Activated T-helper 17 cell treated with anti-CD3 and anti-CD28 coated beads, Interleukin-2, amount 50 U/mL, for 72 hours (primary cell): ENCODE measurements at places on chromosomes 5 and 9. TPM values are rescaled to one million over a fixed set of nuclear protein-coding genes. Genes with fewer than 3 reads are reported as not detected.
A peak's percentile ranks its signal among the peaks of the same experiment; 100 is the strongest.

DNA sequence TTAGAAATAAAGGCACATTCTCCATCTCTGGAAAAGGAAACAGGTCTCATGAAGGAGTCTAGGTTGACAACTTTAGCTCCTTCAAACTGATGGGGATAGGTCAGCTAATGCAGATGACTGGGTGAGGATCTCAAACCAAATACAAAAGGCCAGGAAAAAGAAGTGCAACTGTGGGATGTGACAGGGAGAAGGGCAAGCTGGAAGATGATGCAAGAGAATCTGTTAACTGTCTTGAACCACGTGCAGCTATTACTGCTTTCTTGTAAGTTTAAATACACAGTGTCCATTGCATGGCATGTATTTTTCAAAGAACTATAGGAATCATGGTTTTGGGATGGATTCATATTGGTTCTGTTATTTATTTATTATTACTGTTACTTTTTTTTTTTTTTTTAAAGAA, 331.8 kb downstream of the NDUFS4 start:
- ATAC-seq = no peak

DNA sequence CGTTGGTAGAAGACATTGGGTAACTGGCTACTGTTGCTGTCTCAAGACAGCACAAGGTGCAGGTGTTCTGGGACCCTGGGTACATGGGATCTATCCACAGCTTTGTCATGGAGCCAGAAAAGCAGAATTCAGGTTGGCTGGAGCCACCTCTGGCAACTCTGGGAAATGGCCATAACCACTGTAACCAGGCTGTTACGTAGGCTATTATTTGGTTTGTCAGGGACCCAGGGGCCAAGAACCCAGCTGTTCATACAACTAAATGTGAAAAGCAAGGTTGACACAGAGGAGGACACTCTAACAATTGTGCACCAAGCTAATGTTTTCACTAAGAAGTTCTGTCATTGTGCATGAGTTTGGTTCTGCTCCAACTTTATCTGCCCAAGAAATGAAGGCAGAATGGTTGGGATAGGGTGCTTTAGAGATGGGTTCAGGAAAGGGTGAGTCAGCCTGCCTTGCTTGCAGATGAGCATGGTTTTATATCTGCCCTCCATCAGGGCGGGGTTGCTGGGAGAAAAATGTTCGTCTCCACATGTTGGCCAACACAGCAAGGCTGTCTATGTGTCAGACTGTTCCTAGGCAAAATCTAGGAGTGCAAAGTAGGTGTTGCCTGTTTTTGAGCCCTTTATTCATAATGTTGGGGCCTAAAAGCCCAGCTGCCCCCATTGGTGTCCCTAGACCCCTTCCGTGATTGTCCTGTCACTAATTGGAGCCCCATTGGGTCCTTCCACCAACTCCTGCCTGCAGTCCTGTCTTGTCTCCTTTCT, 131.3 kb upstream of the DAP start:
- ATAC-seq = no peak

DNA sequence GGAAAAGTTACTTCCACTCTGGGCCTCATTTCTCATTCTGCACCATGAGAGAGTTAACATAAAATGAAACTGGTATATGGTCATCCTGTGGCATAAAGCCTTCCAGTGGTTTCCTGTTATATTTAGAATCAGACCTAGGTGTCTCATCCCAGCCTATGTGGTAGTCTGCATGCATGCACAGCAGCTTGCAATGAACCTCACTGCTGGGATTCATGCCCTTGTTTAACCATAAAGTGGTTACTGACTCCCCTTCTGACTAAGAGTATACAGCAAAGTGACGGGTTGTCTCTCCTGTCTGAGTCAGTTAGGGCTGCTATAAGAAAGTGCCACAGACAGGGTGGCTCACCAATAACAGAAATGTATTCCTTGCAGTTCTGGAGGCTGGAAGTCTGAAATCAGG, 14.7 kb upstream of the TDRD7 start:
- peak; percentile 96 for ATAC-seq

ASTN2 gene
- total RNA-seq = 5.4 TPM

- ATAC-seq = peak; percentile 56
Observed at GRCh38 chr9:36625006-36625615, 52.4 kb downstream of the MELK start.

NPR3 gene
- 0.66 TPM for total RNA-seq

KCNV2 gene
- total RNA-seq = not detected

DNA sequence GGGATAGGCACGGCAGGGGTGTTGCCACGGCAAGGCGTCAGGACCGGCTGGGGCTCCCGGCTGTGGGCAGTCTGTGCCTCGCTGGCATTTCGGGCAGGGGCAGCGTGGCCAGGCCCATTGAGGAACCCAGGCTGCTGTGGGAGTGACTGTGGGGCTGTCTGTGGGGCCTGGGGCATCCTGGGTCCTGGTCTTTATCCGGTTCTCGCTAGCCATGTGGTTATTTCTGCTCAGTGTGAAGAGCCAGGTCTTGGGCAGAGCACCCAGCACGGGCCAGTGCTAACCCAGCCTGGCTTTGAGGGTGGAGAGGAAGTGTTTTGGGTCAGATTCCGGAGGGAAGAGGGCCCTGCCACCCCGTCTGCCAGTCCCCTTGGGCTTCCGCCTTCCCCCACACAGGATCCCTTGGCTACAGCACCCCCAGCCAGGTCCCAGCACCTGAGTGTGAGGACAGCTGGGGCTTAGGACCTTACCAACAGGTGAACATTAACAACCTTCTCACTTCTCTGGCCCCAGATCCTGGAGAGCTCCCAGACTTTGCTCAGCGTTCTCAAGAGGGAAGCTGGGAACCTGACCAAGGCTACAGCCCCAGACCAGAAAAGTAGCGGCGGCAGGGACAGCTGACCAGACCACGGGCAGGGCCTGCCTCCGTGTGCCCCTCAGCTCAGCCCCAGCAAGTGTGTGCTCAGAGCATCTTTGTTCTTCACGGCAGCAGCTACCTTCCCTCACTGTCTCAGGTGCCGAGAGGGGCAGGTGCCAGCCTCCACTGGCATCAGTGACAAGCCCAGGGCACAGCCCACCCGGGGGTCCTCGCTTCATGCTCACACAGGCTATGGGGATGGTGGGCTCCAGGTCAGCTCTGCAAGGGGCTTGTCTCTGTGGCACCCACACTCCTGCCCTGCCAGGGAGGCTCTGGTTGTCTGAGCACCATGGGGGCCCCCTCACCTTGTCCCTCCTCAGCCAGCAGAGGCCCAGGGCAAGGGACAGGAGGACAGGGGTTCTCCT, 1.1 kb downstream of the SSNA1 start:
- ATAC-seq = no peak

DNA sequence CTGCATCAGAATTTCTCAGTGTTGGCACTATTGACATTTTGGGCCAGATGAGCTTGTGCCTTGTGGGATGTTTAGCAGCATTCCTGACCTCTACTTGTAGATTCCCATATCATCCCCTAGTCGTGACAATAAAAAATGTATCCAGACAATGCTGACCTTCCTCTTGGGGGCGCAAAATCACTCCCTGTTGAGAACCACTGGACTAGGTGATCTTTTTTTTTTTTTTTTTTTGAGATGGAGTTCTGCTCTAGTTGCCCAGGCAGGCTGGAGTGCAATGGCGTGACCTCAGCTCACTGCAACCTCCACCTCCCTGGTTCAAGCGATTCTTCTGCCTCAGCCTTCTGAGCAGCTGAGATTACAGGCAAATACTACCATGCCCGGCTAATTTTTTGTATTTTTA, 22.6 kb downstream of the STXBP1 start:
- no peak for ATAC-seq

DNA sequence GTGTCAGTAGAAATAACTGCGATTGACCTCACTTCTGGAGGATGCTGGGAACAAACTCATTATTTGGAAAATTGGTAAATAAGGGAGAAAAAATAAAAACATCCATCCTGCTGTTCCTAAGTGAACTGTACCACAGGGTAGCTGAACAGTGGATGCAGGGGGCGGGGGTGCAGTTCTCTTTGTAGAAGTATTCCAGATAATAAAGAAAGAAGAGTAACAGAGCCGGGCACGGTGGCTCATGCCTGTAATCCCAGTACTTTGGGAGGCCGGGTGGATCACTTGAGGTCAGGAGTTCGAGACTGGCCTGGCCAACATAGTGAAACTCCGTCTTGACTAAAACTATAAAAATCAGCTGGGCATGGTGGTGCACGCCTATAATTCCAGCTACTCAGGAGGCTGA, 132.1 kb downstream of the COL23A1 start:
- no peak for ATAC-seq

IL33 gene
- total RNA-seq = not detected

- ATAC-seq = no peak
Observed at GRCh38 chr5:72107131-72107900, at the start of gene MAP1B. MAP1B (plus strand) TSS chr5:72107475; CDS start chr5:72107532, 57 bp downstream.

DNA sequence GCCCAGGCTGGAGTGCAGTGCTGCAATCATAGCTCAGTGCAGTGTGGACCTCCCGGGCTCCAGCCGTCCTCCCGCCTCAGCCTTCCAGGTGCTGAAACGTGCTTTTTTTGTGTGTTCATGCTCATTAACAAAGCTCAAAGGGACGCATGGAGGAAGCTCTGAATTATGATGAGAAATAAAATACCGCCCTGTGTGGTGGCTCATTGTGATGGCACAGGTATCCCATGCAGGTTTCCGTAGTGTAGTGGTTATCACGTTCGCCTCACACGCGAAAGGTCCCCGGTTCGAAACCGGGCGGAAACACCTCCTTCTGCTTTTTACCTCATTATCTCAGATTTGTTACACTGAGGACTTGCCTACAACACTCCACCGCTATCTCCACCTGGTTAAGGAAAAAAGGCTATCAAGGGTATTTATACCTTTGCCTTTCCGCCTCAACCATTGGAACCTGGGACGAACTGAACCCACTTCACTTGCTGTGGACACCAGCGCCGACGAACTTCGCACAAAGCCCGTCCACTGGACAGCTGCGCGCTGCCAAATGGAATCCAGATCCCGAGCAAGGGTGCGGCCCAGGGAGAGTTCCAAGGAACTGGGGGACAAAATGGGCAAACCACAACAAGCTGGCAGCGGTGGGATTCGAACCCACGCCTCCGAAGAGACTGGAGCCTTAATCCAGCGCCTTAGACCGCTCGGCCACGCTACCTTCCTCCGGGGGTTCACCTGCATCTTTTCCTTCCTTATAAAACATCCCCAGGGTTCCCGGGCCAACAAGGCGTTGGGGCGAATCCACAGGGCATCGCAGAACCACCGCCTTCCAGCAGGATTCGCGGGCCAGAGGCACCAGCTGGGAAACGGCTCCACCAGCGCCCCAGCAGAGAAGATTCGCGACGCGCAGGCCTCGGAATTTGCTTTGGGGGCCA, 26.3 kb downstream of the OR2V2 start:
- peak; percentile 76 for ATAC-seq

FBP1 gene
- 0.50 TPM for total RNA-seq

GRCh38 chr5:55679556-55679955, 32.6 kb downstream of the SLC38A9 start:
- ATAC-seq = no peak

DNA sequence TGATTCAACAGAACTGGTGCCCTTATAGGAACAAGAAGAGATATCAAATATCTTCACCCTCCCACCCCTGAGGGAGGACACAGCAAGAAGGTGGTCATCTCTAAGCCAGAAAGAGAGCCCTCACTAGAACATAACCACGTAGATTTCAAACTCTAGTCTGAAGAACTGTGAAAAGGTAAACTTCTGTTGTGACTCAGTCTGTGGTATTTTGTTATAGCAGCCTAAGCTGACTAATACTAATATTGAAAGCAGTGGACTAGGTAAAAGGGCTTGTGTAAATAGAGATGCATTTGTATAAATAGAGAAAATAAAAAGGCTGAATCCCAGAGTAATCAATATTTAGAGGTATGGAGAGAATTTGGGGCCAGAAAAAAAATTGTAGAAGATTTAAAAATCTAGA, 157.6 kb upstream of the CCNH start:
- peak; percentile 44 for ATAC-seq

DNA sequence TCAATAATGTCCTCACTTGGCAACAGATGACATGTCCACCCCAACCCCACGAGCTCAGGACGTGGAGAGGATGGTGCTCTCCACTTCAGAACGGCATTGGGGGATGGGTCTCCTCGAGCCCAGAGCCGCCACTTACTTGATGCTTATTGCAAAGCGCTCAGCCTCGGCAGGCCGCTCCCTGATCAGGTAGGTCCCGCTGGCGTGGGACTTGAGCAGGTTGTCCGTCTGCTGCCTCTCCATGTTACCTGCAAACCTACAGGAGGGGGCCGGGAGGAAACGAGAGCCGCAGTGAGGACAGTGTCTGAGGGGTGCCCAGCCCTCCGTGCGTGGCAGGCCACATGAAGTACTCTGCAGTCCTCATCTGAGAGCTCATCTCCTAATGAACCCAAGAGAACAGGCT, 36.6 kb upstream of the SARDH start:
- no peak for ATAC-seq

DNA sequence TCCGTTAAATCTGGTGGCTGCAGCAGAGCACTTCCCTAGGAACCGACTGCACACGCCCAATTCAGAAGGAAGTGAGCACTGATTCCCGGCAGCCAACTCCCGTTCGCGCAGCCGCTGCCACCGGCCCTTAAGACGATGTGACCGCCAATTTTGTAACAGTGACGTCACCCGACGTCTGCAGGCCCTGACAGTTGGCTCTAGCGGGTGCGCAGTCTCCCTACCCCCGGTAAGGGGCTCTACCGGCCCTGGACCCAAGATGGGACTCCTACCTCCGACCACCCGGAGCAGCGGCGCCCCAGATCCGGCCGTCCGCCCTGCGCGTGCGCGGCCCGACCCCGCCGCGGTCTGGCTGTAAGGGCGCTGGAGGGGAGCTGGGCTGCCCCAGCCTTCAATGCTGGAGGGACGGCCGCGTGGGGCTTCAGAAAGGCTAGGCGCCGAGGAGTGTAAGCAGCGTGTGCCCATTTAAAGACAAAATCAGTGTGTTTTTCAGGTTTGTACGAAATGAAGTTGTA, 19.1 kb downstream of the DNAJA1 start:
- ATAC-seq = peak; percentile 91

- peak; percentile 94 for ATAC-seq
Observed at GRCh38 chr9:86405926-86406325, 51.7 kb upstream of the TUT7 start.

GRCh38 chr5:168790002-168790635, 211.0 kb upstream of the PANK3 start:
- no peak for ATAC-seq

GRCh38 chr5:92835712-92836111, 745.3 kb downstream of the NR2F1-AS1 start:
- no peak for ATAC-seq

SAXO1 gene
- total RNA-seq = 0.37 TPM

KIF4B gene
- total RNA-seq = 0.32 TPM
